ENCODE measurements at places on chromosomes 3 and 15.

DNA sequence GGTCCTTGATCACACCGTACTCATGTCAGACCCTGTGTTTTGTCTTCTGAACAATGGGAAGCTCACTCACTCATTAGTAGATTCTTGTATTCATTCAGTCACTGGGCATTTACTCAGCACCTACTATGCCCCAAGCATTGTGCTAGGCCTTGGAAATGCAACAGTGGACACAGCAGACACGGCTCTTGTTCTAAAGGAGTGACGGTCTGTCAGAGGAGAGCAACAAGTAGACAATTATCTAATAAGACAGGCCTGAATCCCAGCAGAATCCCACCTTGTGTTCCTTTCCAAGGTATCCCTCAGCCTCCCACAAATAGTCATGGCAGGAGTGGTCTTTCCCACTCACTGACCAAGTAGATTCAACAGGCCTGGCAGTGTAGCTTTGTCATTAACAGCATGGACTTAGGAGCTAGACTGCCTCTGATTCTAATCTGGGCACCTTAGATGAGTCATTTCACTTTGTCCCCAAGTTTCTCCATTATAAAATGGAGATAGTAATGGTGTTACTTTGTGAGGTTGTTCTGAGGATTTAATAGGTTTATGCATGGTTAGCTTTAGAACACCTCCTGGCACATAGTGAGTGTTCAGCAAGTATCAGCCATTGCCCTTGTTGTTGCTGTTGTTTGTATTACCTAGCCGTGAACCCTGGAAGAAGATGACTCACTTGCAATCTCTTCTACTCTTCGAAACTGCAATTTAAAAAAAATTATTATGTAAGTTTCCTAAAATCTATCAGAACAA lies 69.1 kb downstream of the SSUH2 start:
- no peak for DNase-seq

GRCh38 chr3:114928989-114929640 lies 218.0 kb downstream of the ZBTB20 start:
- no peak for DNase-seq

GRCh38 chr3:50454481-50455070 lies 48.9 kb downstream of the CACNA2D2 start:
- no peak for DNase-seq

- DNase-seq: no peak
Measured at GRCh38 chr3:173912126-173912525, 514.6 kb downstream of the NLGN1 start.

- no peak for DNase-seq
Measured at GRCh38 chr15:62138124-62138523, 27.0 kb downstream of the C2CD4B start.

DNA sequence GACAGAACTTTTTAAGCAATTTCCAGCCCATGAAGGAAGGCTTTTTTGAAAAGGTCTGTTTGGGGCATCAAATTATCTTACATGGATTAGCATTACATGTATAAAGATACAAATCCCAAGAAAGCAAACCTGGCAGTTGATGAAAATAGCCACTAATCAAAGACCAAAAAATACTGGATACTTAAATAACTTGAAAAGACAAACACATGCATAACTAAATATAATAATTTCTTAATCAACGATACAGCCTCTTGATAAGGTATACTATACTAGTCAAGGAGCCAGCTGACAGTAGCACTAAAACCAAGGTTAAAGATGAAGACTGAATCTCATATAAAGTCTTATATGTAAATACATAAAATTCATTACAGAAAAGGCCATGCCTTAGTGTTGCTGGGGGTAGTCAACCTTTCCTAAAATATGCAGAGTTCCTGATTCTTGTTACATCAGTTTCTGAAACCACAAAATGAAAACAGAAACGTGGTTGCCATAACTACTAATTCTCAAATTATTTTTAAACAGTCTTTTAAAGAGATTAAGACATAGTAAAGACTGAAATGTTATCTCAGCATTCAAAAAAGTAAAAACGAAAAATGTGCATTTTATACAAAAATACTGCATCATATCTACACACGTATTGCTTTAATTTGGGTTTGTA lies 2.0 kb downstream of the ANKRD28 start:
- DNase-seq: no peak

- no peak for DNase-seq
Measured at GRCh38 chr15:91508633-91509032, 344.9 kb upstream of the SLCO3A1 start.

DNA sequence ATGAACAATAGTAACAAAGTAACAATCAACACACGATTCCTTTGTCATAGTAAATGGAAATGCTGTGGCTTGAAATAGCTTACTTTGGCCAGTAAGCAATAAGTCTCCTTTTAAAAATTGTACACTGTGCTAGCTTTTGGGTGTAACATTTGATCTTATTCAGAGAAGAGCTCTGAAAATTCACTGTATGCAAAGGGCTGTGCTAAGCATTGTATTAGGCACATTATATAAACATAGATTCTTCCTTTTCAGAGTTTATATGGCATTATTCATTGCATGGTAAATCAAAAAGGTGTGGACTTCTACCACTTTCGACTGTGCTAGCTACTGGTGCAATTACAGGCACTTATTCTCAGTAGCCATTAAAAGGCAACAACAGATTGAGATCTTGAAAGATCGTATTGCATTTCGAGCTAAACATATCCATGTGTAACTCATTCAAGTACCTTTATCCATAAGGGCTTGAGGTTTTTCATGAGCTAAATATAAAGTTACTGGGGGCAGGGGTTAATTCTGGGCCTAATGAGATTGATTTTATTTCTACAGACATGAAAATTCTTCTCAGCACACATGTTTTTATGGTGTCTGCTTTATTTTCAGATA lies 246.8 kb downstream of the NR1D2 start:
- DNase-seq: no peak

DNA sequence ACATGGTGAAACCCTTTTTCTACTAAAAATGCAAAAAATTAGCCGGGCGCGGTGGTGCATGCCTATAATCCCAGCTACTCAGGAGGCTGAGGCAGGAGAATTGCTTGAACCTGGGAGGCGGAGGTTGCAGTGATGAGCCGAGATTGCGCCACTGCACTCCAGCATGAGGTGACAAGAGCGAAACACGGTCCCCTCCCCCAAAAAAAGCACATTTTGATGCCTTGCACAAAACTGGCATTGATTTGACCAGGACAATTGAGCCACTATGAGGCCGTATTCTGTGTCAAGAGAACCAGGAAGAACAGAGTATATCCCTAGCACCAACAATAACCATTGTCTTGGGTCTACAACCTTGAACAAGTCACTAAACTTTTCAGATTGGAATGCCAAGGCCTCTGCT lies 50.6 kb downstream of the SH3BP5 start:
- DNase-seq: no peak

- no peak for DNase-seq
Measured at GRCh38 chr15:29403772-29404171, 134.2 kb upstream of the NSMCE3 start.

- DNase-seq: no peak
Measured at GRCh38 chr15:67880651-67881182, 40.9 kb upstream of the RNU6-1 start.

- DNase-seq: peak; percentile 2
Measured at GRCh38 chr15:56919609-56920366, 1.3 kb downstream of the TCF12 start.

DNA sequence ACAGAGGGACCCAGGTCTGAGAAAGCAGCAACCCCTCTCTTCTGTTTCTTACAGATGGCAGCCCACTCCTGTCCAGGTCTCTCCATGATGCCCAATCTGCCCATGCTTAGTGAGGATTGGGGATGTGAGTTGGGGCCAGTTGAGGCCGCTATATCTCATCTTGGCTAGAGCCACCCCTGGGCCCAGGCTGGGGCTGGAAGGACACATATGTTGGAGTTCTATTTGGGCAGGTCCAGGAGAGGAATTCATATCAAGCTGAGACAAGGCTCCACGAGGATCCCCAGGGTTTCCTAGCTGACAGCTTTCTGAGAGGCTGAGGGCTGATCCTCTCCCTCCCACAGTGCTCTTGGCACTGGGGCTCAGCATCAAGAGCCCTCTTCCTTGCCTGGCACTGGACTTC lies 11.4 kb downstream of the TGM5 start:
- no peak for DNase-seq

Data from activated T-helper 9 cell treated with anti-CD3 and anti-CD28 coated beads, Interleukin-2, amount 50 U/mL, for 16 hours (primary cell).